ENCODE measurements at places on chromosomes 3 and 15.

DNA sequence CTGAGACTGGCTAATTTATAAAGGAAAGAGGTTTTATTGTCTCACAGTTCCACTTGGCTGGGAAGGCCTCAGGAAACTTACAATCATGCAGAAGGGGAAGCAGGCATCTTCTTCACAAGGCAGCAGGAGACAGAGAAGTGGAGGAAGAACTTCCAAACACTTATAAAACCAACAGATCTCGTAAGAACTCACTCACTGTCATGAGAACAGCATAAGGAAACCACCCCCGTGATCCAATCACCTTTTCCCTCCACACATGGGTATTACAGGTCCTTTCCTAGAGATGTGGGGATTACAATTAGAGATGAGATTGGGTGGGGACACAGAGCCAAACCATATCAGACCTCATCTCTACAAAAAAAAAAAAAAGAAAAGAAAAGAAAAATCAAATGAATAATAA, 25.7 kb downstream of the CGGBP1 start:
- DNase-seq = no peak

- no peak for DNase-seq
Observed at GRCh38 chr15:38930851-38931572, 366.4 kb upstream of the RASGRP1 start.

- no peak for DNase-seq
Observed at GRCh38 chr3:32278714-32279113, 40.2 kb downstream of the CMTM8 start.

GRCh38 chr3:43857361-43858293, 166.9 kb downstream of the ABHD5 start:
- no peak for DNase-seq

DNA sequence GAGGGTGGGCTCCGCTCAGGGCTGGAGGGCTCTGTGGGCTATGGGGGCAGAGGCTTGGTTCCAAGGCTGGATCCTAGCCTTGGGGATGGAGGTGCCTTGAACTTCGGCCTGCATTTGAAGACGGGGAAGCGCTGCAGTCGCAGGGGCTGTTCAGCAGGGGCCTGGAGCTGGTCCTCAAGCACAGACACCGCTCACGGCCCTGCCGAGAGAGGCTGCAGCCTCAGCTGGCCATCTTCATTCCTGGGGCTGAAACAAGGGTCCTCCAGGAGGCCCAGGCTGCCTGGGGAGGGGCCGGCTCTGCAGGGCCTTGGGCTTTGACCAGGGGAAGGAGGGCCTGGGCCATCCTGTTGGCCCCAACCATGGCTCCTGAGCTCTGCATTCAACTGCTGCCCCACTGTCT, 25.6 kb upstream of the PLXND1 start:
- no peak for DNase-seq

- DNase-seq = no peak
Observed at GRCh38 chr3:86420990-86421739, 569.8 kb downstream of the VGLL3 start.

GRCh38 chr15:89673165-89673512, 6.0 kb downstream of the PLIN1 start:
- DNase-seq = no peak
